ENCODE measurements at places on chromosomes 1 and 21.

GRCh38 chr1:29767088-29767685, 530.9 kb downstream of the PTPRU start:
- no peak for DNase-seq

DNA sequence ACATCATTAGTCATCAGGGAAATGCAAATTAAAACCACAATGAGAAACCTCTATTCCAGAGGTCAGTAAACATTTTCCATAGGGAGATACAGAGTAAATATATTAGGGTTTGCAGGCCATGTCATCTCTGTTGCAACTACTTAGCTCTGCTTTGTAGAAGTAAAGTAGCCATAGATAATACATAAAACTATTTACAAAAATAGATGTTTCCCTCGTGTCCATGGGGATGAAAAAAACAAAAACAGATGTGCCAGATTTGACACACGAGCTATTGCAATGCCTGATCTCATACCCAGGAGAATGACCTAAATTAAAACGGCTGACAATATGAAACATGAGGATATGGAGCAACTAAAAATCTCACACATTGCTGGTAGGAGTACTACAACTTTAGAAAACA, 17.3 kb downstream of the LTN1 start:
- DNase-seq: no peak

- no peak for DNase-seq
These were observed 137.5 kb downstream of the TGFB2 start for GRCh38 chr1:218482683-218483082.

GRCh38 chr1:209319549-209319948, 264.0 kb upstream of the CAMK1G start:
- DNase-seq: no peak

DNA sequence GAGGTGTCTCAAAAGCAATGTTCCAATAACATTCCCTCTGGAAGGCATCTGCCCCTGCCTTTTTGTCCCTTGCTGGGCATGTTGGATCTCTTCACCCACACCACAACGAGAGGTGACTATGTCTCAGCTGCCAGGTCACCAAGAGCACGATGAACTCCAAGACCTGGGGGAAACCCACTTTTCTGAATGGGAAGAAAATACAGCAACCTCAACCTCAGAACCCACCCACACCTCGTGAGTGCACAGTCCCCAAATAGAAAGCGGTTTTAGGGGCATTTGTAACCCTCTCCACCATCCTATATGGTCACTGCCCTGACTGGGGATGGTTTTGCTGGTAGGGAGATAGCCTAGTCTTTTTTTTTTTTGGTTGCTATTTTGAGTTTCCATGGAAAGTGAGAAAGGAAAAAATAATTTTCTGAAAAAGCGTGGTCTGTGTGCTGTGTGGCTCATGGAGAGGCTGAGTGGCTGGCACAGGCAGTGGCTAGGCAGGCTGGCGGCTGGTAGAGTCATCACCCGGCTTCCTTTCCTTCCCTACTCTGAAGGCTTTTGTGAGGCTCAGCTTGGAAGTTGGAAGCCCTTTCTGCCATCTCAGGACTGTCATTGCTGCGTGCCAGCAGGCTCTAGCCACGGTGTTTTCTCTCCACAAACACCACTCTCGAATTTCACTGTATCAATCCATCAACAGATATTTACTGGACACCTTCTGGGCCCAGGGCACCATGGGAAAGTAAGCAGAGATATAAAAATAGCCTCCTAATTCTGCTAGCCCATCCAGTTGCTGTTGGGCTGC, 15.8 kb downstream of the TSPAN2 start:
- no peak for DNase-seq

- no peak for DNase-seq
These were observed 165.5 kb downstream of the ZSCAN20 start for GRCh38 chr1:33637846-33638440.

DNA sequence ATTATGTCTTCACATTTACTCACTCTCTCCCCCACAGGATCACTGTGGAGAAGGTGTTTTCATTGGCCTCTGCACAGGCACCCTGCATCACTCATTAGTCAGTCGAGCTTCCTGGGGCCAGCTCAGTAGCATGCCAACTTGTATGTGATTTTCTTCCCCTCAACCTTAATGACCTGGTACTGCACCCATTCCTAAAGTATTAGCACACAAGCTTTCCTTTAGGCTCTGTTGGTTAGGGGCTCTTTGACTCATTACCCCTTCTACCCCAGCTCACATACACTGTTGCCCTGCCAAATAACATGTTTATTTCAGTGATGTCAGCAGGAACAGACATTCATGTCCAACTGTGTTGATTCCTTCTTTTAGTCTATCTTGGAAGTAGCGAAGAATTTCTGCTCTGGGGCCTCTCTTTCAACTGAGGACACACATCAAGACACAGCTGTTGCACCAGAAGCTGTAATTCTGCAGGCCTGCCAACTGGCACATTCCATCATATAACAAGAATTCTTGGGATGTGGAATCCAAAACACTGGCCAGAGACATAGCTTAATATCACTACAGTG, 603.5 kb upstream of the ADAMTS5 start:
- DNase-seq: no peak

DNA sequence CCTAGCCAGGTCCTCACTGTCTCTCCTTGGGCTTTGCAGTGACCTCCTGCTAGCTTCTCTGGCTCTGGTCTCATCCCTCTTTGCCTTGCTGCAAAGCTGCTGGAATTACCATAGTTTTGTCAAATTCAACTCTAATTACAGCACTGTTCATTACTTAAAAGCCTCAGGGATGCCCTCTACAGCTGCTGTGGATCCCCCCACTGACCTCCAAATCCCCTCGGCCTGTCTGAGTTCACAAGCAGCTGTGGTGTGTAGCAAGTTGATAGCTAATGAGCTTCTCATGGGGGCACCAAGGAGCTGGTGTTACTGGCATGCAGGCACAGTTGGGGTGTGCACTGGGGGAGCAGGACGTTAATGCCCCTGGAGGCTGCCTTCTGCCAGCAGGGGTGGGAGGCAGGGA, 24.8 kb downstream of the NIPAL3 start:
- DNase-seq: no peak

GRCh38 chr1:210500831-210501230, 172.1 kb downstream of the HHAT start:
- DNase-seq: no peak

DNA sequence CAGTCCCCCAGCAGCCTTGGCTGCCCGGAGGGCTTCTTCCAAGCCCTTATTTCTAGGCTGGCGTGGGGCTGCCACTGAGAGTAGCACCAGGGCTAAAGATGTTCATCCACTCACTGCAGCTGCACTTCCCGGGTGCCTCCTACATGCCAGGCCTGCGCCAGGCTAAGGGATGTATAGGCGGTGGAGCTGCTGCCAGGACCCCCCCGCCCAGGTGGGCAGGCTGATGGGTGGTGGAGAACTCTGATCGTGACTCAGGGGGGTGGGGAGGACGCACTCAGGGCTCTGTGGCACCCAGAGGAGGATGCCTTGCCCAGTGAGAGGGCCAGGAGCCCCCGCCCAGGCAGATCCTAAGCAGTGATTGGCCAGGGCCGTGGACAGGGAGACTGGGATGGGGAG, 34.1 kb downstream of the CFAP74 start:
- DNase-seq: no peak

- DNase-seq: no peak
These were observed 6.3 kb upstream of the ERRFI1 start for GRCh38 chr1:8032366-8032910.

DNA sequence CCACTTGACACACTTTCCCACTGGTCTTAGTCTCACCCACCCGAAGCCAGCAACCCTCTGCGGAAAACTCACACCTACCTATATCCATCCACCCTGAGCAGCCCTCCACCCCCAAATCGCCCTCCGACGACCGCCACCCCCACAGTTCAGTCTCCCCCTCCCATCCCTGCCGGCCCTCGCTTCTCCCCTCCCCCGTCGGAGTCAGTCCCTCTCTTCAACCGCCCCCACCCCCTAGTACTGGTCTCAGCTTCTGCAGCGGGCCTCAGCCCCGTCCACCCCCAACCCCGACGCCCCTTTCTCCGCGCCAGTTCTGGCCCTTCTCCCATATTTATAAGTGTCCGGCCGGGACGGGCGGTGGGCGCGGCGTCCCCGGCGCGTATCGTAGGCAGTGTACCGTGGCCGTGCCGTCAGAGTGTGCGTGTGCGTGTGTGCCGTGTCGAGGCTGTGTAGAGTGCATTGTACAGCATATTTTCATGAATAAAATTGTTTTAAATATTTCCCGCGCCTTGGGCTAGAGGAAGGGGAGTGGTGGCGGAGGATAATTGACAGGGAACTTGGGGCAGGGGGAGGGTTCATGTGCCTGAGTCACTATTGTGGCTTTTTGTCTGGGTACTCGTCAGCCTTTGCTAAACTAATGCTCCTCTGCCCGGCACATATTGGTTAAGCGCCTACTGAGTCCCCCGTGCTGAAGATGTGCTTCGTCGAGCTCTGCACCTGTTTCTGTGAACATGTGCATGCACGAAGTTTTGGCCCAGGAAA, 22.0 kb downstream of the FOXO6 start:
- no peak for DNase-seq

DNA sequence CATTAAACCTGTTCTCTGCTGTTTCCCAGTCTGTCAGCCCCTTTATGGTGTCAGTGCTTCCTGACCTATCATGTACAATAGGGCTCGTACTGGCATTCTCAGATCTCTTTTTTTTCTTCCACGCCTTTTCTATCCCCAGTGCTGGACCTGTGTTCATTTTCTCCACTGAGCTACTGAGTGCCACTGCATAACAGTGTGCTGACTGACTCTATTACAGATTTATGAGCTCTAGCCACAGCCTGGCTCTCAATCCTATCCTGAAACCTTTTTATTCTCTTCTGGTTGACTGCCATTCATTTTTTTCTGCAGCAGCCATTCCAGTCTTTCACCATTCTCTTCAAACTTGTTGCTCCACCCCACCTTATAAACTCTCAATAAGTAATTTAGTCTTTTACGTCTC, 59.6 kb upstream of the MACF1 start:
- DNase-seq: no peak

DNA sequence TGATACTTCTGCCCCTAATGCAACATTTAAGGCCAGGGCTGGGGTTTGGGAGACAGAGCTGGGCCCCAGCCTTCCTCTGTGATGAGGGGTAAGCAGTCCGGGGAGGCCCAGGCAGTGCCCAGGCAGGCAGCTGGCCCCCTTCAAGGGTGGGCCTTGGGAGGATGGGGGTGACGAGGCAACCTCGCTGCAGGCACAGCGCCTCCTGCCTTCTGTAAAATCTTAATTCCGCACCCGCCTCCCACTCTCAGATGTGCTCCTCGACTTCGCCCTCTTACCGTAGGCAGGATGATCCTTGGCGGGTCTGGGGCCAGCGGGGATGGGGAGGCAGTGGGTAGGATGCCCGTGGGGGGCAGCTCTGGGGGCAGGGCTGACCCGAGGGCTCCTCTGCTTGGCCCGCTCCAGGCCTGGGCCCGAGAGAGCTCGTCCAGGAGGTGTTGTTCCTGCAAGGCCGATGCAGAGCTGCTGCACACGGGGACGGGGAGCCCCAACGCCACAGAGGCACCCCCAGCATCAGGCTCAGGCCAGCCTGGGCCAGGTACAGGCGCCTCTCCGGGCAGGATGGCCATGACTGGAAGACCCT, 9.1 kb downstream of the C21orf58 start:
- DNase-seq: no peak

DNA sequence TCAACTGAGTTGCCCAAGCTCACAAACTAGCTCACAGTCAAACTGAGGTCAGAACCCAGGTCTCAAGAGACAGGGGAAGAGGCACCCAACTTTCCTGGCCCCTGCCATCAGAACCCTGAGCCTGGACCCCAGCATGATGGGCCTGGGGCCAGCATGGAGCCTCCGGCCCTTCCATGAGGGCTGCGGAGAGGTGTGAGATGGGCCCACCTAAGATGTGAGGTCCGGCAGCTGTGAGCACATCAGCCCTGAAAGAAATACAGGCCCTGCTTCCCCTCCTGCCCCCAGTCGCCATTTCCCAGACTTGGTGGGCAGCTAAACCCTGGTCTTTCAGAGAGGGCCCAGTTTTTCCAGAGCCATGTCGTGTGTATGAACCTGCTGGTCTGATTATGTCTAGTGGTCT, 30.6 kb downstream of the QSOX1 start:
- no peak for DNase-seq

All from activated CD4-positive, CD25-positive, alpha-beta regulatory T cell (primary cell).